DMS53 (cell line): ENCODE measurements at places on chromosomes 5 and 9.

DNA sequence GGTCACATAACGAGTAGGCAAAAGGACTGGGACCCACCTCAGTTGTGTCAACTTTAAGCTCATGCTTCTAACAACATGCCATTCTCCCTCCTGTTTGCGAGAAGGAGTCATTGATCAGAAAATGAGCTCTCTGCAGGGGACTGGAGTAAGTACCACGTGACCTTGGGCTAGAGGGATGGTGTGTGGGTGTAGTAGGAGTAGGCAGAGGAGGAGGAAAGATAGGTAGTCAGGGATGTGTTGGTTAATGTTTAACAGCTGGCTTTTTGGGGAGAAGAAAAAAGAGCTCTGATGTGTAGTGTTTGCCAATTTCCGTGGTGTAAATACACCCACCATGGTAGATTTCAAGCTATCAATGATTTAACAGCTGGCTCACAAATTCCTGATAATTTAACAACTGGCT is 160.3 kb upstream of the TBC1D2 start:
- peak; percentile 32 for DNase-seq

- DNase-seq: no peak
Measured at GRCh38 chr9:110125763-110126351, 82.1 kb downstream of the C9orf152 start.

DNA sequence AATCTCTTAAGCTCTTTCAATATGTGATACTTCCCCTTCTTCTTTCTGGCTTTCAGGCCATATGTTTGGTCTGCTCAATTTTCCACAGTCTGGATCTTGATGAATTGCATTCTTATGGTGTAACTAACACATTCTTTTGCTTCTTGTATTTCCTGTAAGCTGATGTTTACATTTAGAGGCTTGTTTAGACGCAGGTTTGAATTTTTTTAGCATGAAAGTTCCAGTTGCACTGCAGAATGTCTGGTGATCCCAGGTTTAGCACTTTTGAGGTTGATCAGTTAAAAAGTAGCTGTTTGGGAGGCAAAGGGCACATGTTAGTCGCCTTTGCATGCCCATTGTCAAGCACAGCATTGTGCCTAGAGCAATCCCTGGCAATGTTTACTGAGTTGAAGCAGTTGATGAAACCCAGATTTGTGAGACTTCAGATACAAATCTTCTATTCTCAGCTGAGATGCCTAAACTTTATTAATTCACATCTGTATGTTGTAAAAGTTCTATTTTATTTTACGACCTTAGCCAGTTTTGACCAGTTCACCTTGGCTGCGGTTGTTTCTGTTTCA is 59.6 kb upstream of the SPATA31C2 start:
- DNase-seq: no peak

DNA sequence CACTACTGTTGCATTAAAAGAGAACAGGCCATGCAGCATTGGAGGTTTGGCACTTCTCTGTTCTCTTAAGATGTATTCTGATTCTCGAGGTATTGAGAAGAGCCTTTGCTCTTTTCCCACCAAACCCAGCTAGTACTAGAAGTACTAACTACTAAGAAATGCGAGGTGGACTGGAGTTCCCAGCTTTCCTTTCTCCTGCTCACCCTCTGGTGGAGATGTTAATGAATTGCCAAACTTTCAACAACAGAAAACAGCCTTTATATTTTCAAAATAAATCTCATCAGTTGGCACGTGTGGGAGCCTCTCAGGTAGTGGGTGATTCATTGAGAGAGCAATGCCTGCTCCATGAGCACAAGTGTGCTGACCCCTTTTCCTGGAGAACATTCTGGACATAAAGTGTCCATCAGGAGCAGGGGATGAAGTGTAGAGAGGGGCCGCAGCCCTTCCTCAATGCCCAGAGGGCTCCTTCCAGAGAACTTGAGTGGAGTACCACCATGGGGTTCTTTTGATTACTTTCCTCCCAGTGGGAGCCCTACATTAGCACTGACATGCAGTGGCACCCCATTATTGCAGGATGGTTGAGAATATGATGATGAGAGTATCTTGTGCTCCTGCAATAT is 45.7 kb downstream of the TMEM174 start:
- DNase-seq: peak; percentile 58

DNA sequence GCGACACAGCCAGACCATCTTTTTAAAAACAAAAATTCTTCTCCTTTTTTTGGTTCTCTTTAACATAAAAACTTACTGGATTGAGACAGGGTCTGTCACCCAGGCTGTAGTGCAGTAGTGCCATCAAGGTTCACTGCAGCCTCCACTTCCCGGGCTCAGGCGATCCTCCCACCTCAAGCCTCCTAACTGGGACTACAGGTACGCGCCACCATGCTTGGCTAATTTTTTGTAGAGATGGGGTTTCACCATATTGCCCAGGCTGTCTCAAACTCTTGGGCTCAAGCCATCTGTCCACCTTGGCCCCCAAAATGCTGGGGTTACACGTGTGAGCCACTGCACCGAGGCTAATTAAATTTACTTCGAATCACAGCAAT is 13.8 kb downstream of the HNRNPK start:
- DNase-seq: peak; percentile 49

DNA sequence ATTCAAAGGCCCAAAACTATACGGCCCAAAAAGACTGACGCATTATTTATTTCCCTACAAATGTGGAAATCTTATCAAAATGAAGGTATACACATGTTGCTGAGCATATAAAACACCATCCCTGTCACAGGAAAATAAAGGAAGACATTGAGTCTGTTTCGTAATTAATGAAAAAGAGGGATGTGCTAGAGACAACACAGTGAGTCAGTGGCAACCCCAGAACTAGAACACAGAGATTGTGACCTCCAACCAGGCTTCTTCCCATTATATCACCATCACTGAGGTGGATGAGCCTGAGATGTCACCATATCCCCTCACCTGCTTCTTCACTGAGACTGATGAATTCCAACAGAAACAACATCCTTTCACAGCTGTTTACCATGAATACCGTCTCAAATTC is 3.8 kb downstream of the NDUFA8 start:
- DNase-seq: no peak

GRCh38 chr5:146993876-146994530 is 115.4 kb upstream of the PPP2R2B start:
- no peak for DNase-seq

DNA sequence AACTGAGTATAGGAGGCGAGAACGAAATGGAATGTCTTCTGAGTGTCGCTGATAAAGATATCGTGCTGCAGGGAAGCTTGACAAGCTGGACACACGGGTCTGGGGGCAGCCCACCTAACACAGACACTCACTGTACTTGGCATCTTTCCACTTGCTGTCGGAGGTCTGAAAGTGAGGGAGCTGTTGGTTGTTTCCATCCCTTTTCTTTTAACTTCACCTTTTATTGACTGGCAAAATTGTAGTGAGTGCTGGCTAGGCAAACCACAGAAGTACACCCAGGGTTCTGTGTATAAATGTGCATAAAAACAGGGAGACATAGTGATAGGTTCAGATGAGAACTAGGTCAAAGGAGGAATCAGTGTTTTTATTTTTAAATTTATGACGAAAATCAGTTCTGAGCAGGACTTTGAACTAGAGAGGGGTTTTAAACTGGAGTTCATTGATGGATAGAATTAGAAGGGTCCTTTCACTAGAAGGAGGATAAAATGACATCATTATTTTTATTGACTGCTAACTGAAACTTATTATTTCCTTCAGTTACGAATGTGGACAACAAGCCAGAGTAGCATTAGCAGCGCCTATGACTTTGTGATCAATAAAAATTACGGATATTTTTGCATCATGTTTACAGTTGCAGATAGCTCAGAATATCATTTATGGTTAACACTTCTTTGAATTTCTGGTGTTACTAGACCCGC is 817 bp downstream of the GAPVD1 start:
- no peak for DNase-seq

DNA sequence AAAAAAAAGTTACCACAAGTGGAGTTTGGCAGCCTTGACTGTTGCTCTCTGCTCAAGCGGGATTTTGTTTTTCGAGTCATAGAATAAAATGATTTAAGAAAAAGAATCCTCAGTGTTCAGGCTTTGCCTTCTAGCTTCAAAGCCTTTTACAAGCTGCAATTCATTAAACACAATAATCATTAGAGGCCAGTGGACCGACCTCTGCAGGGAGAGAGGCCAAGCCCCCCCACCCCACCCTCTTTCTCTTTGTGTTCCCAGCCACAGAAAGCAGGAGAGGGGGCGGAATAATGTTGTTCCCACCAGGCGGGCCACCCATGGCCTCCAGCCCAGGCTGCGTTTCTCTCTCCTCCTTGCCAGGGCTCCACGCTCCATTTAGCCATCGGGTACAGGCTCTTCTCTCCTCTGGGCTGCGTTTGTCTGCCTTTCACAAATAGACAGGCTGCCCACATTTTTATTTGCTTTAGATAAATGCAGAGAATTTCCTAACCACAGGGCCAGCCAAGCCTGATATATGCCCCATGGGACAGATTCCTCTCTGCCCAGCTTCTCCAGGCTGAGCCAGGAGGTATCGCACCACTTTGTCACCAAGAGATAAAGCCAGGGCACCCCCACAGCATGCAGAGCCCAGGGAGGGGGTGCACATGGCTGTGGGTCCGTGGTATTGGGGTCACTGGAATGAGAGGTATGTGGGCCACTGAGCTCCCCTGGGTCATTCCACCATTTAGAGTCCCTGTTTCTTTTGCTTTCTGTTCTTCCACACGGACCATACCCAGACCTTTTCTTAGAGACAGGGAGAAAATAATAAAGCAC is 318.8 kb downstream of the PIK3R1 start:
- peak; percentile 35 for DNase-seq

DNA sequence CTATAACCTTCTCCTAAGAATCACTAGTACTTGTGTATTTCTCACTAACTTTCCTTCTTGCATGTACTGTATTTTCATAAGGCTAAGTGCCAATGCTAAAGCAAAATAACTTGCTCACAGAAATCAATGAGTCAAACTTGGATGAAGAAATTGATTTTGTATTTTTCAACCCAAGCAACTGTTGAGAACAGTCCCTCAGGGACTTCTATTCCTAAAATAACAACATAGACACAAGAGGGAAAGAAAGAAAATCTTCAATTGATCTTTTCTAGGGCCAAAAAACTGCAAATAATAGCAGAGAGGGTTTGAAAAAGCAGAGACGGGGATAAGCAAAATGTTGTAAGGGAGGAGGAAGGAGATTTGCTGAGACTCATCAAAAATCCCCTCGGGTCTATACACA is 69.8 kb downstream of the HABP4 start:
- DNase-seq: no peak

- DNase-seq: no peak
Measured at GRCh38 chr5:97418462-97418861, 235.4 kb upstream of the RIOK2 start.

GRCh38 chr5:39169081-39169480 is 50.3 kb downstream of the FYB1 start:
- no peak for DNase-seq

GRCh38 chr9:76800901-76801300 is 36.7 kb downstream of the PCA3 start:
- DNase-seq: no peak

- DNase-seq: no peak
Measured at GRCh38 chr5:94240134-94240533, 378.3 kb downstream of the KIAA0825 start.

- peak; percentile 59 for DNase-seq
Measured at GRCh38 chr9:125758986-125759763, 12.0 kb downstream of the PBX3 start.

DNA sequence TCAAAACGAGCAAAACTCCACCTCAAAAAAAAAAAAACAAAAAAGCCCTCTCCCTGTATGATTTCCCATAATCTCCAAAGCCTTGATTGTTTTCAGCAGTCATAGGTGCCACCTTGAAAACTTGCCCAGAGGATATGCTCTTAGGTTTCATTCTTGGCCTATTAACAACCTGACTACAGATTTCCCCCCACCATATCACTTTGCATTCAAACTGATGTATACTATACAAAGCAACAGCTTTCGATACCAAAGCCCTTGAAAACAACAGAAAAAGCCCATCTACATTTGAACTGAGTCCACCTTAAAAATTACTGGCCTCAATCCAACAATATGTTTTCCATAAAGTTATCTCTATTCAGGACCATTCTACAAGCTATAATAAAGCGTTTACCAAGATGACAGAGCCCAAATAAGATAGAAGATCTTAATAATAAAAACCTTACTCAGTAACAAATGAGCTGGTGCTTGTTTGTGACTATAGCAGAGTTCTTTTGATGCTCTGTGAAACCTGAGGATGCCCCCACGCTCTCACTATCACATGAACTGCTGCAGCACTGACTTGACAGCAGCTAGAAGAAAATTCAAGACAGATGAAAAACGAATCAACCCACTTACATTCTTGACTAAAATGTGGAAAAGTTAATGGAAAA is 44.4 kb downstream of the FNBP1 start:
- no peak for DNase-seq

DNA sequence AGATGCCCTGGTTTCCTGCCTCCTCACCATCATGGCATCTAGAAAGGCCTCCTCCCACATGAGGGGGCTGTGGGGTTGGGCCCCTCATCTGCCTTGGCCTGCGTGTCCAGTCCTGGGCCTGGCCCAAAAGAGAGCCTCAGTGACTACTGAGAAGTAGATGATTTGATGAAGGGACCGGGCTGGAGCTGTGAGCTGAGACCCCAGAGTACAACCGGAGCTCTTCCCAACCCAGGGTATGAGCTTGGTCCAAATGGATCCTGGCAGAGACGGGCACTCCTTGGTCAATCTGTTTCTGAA is 62.9 kb downstream of the FGF18 start:
- no peak for DNase-seq

DNA sequence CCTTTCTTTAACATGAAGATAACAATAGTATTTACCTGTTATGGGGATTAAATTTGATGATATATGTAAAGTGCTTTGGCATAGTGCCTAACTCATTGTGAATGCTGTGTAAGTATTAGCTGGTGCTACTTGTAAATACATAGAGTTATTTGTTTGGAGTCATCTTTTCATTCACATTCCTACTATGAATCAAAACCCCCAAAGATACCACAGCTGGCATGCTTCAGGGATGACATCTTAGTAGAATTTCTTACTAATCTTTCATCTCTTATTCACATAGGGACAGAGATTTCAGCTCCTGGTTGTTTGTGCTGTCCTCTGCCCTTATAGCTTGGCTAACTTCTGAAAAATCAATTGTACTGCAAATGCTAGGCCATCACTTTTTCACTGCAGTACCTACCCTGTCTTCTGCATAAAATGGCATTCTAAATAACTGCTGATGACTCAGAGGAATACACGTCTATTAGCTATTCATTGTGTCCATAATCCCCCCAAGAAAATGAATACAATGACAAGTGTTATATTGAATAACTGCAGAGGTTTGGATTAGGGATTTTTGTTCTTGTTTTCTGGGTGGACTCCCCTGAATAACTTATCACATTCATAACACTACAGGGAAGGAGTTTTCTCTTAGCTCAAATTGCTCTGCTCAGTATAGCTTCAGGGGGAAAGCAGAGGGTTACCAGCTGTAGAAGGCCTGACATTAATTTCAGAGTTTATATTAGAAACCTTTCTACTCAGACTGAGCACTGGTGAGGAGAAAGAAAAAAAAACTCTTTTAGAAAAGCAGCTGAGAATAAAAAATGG is 192.2 kb upstream of the C9orf72 start:
- peak; percentile 3 for DNase-seq

DNA sequence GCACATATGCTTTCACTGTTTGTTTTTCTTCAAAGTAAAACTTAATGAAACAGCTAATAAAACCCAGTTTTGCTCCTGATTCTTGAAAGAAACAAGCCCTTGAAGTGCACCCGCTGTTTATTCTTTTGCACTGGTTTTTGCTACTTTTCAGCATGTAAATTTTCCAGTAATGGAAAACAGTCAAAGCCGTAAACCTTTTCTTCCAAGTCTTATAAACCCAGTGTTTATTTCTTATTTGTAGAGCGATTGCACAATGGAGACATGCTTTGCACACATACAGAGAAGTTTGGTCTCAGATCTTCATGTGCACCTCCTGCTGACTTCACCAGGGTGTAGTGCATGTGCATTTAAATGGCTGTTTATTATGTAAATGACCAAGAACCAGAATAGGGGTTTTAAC is 51.8 kb downstream of the ATG10 start:
- no peak for DNase-seq
